ENCODE measurements at places on chromosomes 6 and 20.

DNA sequence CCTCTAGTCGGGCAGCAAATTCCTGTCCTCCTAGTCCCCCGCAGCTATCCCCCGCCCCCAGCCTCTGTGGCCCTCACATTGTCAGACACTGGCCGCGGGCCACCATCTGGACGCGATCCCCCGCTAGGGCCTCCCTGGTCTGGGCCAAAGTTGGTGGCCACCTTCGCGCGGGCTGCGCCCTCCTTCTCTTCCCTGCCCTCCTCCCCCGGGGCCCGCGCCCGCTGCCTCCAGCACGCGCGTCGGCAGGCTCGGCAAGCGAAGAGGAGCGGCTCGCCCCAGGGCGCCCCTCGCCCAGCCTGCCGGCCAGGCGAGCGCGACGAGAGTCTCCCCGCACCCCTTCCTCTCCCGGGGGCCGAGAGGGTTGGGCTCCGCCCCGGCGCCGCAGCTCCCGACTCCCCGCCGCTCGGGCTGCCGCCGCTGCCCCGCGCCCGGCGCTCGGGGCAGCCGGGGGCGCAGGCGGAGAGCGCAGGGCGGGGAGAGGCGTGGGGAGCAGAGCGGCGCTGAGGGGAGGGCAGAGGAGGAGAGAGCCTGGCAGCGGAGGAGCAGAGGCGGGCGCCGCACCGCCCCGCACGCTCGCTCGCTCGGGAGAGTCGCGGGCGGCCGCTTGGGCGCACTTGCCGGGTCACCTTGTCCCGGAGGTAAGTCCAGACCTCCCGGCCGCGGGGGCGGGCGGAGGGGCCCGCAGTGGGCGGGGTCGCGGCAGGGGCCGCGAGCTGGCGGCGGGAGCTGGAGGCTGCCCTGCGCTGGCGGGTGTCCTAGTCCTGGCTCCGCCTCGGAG lies at the start of gene SYNDIG1:
Gene SYNDIG1 (plus strand): TSS at position 514 of the 778 bp plus-strand sequence. CDS start 73,469 bp downstream, outside the sequence.
- DNase-seq = no peak

- no peak for DNase-seq
Observed at GRCh38 chr20:47863315-47863965, 78.2 kb upstream of the SULF2 start.

DNA sequence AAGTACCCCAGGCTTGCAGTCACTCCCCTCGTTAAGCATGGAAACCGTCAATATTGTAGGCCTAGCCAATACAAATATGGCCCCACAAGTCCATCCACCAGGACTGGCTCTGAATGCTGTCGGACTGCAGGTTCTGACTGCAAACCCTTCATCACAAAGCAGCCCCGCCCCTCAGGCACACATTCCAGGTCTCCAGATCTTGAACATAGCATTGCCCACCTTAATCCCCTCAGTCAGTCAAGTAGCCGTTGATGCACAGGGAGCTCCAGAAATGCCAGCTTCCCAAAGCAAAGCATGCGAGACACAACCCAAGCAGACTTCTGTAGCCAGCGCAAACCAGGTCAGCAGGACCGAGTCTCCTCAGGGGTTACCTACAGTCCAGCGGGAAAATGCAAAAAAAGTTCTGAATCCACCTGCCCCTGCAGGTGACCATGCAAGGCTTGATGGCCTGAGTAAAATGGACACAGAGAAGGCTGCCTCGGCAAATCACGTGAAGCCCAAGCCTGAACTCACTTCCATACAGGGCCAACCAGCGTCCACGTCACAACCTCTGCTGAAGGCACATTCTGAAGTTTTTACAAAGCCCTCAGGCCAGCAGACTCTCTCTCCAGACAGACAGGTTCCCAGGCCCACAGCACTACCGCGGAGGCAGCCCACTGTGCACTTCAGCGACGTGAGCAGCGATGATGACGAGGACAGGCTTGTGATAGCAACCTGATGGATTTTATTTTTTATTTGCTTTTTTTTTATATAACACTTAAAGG lies 126.2 kb upstream of the EDN1 start:
- no peak for DNase-seq

DNA sequence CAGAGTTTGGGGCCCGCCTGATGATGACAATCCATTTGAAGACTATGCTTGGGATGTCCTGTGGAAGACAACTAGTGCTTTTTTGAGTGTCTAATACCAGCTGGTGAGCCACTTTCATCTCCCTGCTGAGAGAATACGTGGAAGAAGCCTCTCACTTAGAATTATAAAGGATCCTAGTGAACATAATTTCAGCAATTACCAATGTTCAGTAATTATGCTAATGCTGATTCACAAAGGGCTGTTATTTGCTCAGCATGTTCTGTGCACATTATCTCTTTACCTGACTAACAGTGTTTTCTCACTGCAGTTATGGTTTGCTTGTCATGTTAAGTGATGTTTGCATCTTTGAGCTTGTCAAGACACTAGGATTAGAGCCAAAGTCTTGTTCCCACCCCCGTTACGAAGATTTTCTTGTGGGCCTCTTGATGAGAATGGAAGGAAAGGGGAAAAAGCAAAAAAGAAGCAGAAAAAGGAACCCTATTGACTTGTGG lies 282.1 kb upstream of the CHD6 start:
- DNase-seq = no peak

- DNase-seq = no peak
Observed at GRCh38 chr6:15882345-15882744, 219.5 kb upstream of the DTNBP1 start.

- DNase-seq = no peak
Observed at GRCh38 chr20:6704132-6704861, 63.2 kb upstream of the BMP2 start.

DNA sequence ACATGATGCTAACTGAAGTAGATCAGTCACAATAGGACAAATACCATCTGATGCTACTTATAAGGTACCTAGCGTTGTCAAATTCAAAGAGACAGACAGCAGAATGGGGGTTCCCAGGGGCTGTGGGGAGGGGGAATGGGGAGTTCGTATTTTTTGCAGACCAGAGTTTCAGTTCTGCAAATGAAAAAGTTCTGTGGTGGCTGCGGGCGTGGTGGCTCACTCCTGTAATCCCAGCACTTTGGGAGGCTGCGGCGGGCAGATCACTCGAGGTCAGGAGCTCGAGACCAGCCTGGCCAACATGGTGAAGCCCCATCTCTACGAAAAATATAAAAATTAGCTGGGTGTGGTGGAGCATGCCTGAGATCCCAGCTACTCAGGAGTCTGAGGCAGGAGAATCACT lies 68.1 kb downstream of the SLC22A23 start:
- no peak for DNase-seq

GRCh38 chr6:2626401-2626800 lies 124.3 kb downstream of the MYLK4 start:
- DNase-seq = no peak

- DNase-seq = no peak
Observed at GRCh38 chr6:56033401-56033800, 158.0 kb upstream of the BMP5 start.

DNA sequence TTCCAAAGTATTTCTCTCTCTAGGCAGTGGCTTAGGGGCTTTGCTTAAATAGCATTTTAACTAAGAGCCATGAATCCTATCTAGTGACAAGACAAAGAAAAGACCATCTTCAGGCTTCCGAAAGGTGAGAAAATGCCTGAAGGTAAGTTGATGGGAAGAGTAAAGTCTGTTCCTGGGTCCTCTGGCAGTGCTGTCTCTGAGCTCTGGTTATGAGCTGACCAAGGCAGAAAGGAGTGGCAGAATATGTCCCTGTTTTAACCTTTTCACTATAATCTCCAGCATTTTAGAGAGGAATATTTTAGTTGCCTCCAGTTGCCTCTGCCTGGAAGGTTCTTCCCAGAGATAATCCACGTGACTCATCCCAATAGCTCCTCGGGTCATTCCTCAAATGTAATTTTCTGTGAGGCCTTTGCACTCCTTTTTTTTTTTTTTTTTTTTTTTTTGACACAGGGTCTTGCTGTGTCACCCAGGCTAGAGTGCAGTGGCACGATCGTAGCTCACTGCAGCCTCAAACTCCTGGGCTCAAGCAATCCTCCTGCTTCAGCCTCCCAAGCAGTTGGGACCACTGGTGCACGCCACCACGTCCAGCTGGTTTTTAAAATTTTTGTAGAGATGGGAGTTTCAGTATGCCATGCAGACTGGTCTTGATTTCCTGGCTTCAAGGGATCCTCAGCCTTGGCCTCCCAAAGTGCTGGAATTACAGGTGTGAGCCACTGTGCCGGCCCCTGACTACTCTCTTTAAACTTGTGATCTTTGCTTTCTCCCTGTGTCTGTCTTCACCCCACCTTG lies 3.7 kb upstream of the ARMH2 start:
- no peak for DNase-seq

GRCh38 chr6:43934803-43935602 lies 165.0 kb downstream of the VEGFA start:
- no peak for DNase-seq

All from activated T-helper 1 cell treated with Interleukin-2 at 50 U/mL for 16 hours (primary cell).